Right renal pelvis (tissue), 4 donors: ENCODE measurements at places on chromosomes 12 and 14. TPM values are rescaled to one million over a fixed set of nuclear protein-coding genes. Genes with fewer than 3 reads are reported as not detected.

SERPINA1 gene
- 103 TPM for polyA plus RNA-seq

AHNAK2 gene
- 2.1 TPM for polyA plus RNA-seq

WBP11 gene
- 93.4 TPM for polyA plus RNA-seq

CSAD gene
- 40.0 TPM for polyA plus RNA-seq

DNA sequence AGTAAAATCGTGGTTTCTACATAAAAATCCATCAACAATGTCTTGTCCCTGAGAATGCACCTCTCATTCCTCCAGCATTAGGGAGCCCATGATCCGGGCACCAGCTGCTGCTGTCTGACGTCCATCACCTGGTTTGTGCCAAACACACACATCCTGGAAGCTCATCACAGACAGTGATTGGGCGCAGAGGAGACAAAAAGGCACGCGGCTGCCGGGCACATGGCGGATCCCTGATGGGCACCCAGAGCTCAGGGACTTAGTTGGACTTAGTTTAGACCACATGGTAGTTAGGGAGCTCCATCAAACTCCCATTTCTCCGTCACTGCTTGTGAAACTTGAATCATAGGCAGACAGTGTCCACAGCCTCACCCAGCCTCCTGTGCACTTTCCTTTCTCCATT, 1059.3 kb downstream of the TMEM121 start:
- no peak for DNase-seq

- no peak for DNase-seq
Measured at GRCh38 chr12:79058342-79058741, 193.8 kb downstream of the SYT1 start.

GRCh38 chr14:100102156-100102785, 37.0 kb downstream of the EVL start:
- no peak for DNase-seq

GRCh38 chr12:102479099-102479885, 1.1 kb downstream of the IGF1 start:
- DNase-seq: no peak

DNA sequence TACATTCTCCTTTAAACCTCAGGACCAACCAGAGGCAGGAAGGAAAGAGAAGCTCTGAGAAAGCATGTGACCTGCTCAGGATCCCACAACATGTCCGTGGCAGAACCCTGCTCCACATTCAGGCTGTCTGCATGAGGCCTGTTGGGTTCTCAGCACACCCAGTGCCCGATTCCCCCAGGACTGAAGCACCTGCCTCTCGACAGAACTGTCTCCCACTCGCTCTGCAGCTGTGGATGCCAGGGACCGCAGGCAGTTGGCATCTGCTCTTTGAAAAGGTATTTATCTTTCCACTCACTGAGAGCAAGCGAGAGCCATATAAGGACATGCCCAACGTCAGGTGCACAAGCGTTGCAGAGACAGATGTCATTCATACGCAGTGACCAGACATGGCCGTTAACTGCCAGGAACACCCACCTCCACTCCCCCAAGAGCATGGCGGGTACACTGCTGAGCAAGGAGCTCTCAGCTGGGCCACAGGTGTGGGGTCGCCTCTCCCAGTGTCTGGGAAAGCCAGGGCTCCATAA, 18.9 kb downstream of the PITPNM2 start:
- DNase-seq: no peak

DNA sequence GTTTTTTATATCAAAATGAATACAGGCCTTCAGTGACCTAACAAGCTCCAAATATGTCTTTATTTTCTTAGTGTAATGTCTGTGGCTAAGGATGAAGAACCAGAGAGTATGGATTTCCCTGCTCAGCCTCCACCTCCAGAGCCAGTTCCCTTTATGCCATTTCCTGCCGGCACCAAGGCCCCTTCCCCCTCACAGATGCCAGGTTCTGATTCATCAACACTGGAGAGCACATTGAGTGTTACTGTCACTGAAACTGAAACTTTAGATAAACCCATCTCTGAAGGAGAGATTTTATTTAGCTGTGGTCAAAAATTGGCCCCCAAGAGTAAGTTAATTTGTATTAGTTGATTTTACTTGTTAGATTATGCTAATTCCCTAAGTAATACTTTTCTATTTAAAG, 61.0 kb downstream of the KIAA0586 start:
- no peak for DNase-seq

- DNase-seq: no peak
Measured at GRCh38 chr12:30578426-30578825, 117.2 kb downstream of the IPO8 start.

- no peak for DNase-seq
Measured at GRCh38 chr12:120800665-120801064, 75.0 kb downstream of the ACADS start.

- DNase-seq: no peak
Measured at GRCh38 chr12:95762123-95762785, 28.3 kb downstream of the NTN4 start.

DNA sequence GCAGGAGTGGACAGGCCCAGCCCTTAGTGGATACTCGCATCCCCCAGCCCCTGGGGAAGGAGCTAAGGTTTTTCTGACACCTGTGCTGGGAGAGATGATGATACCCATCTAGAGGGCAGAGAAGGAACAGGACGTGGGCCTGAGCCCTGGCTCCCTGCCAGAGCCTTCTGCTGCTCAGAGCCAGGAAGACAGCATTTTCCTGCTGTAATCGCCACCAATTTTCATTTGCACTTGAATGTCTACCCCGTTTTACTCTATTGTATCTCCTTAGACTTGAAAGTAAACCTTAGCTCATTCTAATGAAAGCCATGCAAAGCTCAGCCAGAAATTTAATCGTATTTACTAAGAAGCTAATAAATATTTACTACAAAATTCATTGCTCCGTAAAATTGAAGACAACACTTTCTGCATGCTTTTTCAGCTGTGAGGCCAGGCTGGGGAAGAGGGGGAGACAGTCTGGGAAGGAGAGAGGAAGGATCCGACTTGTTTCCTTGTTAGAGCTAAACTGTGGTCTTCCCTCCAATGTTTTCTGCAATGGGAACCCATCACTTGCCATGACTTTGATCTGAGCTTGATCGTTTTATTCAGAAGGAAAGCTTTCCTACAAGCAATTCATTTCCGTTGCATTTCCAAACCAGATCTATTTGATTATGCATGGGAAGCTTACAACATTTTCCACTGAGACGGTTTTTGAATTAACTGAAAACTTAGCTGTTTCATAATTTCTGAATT, 17.6 kb upstream of the TRAF3 start:
- DNase-seq: no peak

DNA sequence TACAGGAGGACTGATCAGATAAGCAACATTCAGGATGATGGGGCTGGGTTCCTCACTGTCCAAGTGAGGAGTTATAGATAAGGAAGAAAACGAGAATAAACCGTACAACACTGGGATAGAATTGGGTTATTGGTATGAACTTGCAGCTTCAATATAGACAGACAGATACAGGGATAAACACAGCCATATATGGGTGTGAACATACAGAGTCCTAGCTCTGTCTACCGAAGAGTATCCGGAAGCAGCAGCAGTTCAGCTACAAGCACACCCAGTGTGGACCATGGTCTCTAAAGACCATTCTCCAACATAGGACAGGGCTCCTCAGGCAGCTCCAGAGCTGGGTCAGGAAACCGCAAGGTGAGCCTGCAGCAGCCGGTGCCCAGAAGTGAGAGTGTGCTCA, 40.8 kb downstream of the CDC42BPB start:
- no peak for DNase-seq

DNA sequence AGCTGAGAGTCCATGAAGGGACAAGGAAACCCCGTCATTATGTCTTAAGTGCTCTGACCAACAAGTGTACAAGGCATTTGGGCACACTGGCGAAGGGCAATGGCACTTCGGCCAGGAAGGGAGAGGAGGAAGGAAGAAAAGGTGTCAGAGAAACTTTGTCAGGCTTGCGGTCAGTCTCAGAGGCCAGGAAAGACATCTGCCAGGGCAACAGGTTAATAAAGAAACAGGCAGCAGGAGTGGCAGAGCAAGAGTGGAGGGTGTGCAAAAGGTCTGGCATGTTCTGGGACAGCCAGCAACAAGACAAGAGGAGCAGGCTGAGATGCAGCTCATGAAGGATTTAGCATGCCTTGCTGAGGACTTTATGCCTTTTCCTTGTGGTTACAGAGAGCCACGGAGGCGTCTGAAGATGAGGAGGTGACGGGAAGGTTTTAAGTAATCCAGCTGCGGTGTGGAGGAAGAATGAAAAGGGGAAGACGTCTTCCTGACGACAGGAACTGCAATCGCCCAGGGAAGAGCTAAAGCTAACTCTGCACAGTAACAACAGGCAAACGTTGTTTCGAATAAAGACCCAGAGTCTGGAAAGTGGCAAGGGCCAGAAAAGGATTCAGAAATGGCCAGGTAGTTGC, 13.1 kb downstream of the APPL2 start:
- no peak for DNase-seq

DNA sequence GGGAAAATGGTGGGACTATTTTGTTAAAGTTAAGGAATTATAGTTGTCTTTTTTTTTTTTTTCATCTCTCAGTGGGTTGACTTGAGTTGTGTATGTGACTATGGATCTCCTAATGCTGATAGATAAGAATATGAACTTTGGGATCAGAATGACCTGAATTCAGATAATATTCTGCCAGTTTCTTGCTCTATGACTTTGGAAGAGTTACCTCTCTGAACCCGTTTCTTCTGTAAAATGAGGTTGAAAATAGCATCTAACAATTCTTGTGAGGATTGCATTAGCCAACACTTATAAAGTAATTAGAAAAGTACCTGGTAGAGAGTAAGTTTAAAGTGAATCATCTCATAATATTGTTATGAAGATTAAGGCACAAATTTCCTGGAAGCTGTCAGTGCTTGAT, 18.4 kb downstream of the EID3 start:
- no peak for DNase-seq

- DNase-seq: no peak
Measured at GRCh38 chr12:116454950-116455447, 104.2 kb upstream of the MAP1LC3B2 start.

DNA sequence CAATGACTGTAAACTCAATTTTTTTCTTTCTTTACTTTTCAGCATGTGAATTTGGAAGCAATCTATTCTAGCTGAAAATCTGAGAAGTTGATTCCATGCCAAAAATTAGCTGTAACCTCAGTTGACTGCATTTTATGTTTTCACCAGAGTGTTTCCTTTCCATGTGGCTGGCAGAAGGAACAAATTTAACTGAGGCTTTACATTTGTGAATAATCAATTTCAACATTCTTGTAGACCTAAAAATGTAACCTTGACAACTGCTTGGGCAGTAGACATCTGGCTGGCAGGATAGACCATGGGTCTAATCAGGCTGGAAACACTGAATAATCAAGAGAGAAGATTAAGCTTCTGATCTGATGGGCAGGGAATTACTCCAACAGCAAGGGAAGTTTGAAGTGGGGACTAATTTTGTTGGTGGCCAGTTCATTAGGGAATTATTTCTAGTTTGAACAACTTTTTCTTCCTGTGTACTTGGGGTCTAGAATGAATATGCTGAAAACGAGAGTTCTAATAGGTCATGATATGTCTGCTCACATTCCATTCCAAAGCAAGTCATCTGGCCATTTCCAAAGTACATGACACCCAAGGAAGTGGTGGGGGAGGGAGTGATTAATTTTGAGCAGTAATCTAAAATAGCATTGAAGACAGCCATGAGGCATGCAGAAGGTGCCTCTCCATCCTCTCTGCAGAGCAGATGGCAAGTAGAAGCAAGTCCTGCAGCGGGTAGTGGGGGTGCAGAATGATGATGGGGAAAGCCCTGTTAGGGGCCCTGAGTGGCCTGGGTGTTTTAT, 68.2 kb downstream of the ATP23 start:
- no peak for DNase-seq

GRCh38 chr14:79578470-79578869, 632.8 kb downstream of the DIO2 start:
- DNase-seq: no peak
